ENCODE measurements at places on chromosomes 3 and 15.

- DNase-seq, result no peak
Measured at GRCh38 chr3:67176396-67176795, 178.3 kb downstream of the KBTBD8 start.

DNA sequence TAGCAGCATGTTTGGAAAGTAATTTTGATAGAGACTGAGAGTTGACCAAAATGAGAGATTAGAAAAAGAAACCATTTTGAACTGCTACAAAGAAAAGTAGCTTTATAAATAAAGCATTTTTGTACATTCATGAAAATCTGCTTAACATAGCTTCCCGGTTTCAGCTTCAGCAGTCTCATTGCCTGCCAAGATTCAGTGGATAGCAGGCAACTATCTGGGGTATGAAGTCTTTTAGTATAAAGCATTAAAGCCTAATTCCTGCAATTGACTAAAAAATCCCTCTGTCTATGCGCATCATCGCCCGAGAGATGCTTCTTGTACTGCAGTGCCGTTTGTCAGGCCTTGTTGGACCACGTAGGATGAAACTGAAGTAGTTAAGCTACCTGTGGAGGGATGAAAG lies 588.4 kb downstream of the NAALADL2 start:
- DNase-seq, result no peak

- DNase-seq, result no peak
Measured at GRCh38 chr15:81809543-81809942, 236.3 kb downstream of the MEX3B start.

- DNase-seq, result no peak
Measured at GRCh38 chr15:74176262-74177214, 3.0 kb downstream of the ISLR start.

DNA sequence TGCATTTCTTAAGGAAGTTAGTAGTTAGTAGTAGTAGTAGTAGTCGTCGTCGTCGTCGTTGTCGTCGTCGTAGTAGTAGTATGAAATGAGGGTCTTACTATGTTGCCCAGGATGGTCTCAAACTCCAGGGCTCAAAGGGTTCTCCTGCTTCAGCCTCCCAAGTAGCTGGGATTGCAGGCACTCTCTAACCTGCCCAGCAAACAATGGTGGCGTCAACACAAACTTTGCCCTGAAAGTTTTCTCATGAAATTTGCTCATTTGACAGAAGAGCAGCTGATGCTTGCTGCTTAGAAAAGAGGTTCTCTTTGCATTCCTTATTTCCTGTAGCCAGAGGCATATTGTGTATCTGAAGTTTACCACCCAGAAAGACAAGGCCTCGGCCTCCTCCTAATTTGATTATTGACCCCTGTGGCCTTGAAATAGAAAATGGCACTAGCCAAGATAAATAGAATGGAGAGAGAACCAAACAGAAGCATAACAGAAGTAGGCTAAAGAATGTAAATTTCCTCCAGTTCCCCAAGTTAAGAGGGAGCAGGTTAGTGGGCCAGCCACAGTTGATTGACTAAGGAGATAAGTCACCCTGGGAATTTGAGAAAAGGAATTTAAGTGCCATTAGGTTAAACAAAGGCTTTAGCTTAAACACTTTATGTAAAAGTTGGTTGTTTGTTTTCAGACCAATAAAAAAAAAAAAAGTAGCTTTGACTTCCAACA lies 166.2 kb upstream of the ROBO2 start:
- no peak for DNase-seq

DNA sequence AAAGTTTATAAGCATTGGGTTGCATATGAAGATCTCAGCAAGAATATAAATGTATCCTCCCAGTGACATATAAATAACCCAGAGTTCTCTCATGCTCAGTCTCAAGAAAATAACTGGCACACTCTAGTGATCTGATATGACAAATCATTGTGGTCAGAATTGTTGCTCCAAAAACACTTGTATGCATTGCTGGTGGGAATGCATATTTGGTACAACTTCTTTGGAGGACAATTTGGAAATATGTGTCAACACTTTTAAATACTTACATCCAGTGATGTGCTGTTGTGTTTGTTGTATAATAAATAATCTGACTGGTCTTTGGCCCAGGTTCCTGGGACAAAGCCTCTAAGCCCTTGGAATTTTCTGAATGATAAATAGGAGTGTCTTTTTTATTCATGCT lies 66.7 kb upstream of the STT3B start:
- DNase-seq, result no peak

- no peak for DNase-seq
Measured at GRCh38 chr3:142022381-142022780, 127.0 kb downstream of the TFDP2 start.

- no peak for DNase-seq
Measured at GRCh38 chr3:67388738-67389137, 265.7 kb downstream of the SUCLG2 start.

- DNase-seq, result no peak
Measured at GRCh38 chr3:72660270-72661114, 187.8 kb downstream of the SHQ1 start.

GRCh38 chr3:129603561-129603942 lies 2.9 kb downstream of the PLXND1 start:
- DNase-seq, result no peak

GRCh38 chr3:181699171-181699903 lies 12.4 kb upstream of the SOX2 start:
- DNase-seq, result no peak

Data from activated B cell treated with CpG ODN at 0.5 μM for 24 hours (primary cell).